AML-193 (cell line): ENCODE measurements at places on chromosomes 4 and X.

DNA sequence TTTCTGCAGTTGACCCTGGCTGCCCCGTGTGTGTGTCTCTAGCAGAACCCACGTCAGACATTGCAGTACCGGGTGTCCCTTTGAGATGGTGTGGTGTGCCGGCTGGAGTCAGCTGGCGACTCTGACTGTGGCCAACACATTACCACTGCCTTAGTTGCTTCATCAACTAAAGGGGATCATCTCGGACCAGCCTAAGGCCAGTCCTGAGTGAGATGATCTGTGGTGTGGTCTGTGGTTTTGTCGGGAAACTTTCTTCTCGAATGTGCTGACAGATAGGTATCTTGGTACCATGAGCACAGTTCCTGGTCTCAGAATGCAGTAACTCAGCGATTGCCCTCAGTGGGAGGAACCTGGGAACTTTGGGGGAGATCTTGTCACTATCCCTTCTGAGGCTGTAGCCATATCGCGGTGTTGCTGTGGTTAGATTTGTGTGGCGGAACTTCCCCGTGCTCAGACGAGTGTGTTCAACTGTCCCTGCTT lies 15.8 kb downstream of the TBC1D14 start:
- DNase-seq = peak; percentile 70

GRCh38 chrX:17644001-17644400 lies 93.3 kb upstream of the SCML1 start:
- DNase-seq = no peak

DNA sequence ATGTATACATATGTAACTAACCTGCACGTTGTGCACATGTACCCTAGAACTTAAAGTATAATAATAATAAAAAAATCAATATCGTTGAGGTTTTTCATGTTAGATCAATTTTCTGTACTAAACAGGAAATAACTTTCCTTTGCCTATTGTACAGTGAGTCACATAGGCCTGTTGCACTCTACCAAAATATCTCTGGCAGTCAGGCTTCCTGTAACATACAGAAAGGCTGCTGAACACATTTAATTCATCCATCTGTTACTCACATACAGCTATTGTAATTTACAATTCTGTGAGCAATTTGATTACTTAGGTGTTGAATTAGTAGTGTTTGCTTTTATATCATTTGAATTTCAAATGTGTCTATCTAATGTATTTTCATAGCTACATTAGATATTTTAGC lies 427.8 kb downstream of the TMA16 start:
- no peak for DNase-seq

- no peak for DNase-seq
These were observed 294.1 kb downstream of the ARHGAP10 start for GRCh38 chr4:148025981-148026380.

GRCh38 chr4:116391020-116391419 lies 694.4 kb downstream of the TRAM1L1 start:
- DNase-seq = no peak

- no peak for DNase-seq
These were observed 457.9 kb downstream of the BCOR start for GRCh38 chrX:39639871-39640270.

- DNase-seq = peak; percentile 49
These were observed 30.4 kb downstream of the CFAP299 start for GRCh38 chr4:80365928-80366327.

- DNase-seq = no peak
These were observed 49.5 kb downstream of the HTRA3 start for GRCh38 chr4:8319061-8319460.

- no peak for DNase-seq
These were observed 49.7 kb downstream of the ATP8A1 start for GRCh38 chr4:42607011-42607726.

- no peak for DNase-seq
These were observed 32.5 kb downstream of the HTRA3 start for GRCh38 chr4:8301851-8302730.

GRCh38 chrX:54824722-54825121 lies 17.2 kb downstream of the MAGED2 start:
- DNase-seq = no peak

- DNase-seq = no peak
These were observed 407 bp downstream of the IL13RA1 start for GRCh38 chrX:118727686-118728339.

- DNase-seq = peak; percentile 21
These were observed 14.6 kb downstream of the RAB9B start for GRCh38 chrX:103817502-103817901.

- no peak for DNase-seq
These were observed 168.5 kb downstream of the IL15 start for GRCh38 chr4:141804836-141805235.

- no peak for DNase-seq
These were observed 104.9 kb upstream of the GIMD1 start for GRCh38 chr4:106473515-106473914.

DNA sequence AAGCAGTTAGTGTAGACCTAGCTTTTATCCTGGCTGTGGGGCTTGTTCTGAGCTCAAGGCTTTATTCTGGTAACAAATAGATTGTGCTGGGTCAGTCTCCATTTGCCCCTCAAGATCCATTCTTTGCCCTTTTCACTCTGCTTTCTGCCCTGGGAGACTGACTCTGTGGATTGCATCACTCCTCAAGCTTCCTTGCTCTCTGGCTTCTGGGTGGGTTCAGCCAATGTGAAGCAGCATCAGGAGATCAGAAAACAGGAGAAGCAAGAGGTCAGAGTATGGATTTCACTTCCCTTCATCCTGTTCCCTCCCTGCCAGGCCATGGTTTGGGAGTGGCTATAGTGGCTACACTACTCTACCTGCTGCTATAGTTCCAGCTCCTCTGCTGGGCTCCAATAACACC lies 184.1 kb upstream of the NDP start:
- no peak for DNase-seq

DNA sequence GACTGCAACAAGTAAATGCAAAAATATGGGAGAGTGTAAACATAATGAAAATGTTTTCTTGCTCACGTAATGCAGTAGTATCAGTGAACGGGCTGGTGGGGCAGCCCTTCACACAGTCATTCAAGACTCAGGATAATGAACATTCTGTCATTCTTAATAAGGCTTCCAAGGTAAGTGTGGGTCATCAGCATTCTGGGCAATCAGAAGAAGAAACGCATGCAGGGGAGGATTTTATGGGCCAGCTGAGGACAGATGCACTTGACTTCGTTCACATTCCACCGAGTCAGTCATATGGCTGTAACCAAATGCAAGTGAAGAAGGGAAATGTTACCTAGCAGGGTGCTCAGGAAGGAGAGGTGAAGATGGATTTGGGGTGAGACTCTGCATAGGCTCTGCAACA lies 68.0 kb upstream of the MAP9 start:
- no peak for DNase-seq

- no peak for DNase-seq
These were observed 39.3 kb upstream of the CXCL8 start for GRCh38 chr4:73701116-73701515.

GRCh38 chr4:113977526-113977855 lies 2.0 kb downstream of the ARSJ start:
- no peak for DNase-seq

DNA sequence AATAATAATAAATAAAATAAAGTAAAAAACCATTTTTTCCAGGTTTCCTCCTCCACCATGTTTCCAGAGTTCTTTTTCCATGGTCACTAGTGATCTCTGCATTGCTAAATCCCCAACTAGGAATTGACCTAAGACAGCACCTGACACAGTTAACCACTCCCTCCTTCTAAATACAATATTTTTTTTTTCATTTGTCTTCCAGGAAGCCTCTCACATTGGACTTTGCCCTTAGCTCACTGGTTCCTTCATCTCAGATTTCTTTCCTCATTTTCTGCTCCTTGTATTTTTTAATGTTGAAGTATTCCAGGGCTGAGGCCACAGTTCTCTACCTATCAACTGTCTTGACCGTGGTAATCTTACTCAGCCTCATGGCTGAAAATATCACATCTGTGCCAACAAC lies 187.3 kb upstream of the FAM241A start:
- no peak for DNase-seq

DNA sequence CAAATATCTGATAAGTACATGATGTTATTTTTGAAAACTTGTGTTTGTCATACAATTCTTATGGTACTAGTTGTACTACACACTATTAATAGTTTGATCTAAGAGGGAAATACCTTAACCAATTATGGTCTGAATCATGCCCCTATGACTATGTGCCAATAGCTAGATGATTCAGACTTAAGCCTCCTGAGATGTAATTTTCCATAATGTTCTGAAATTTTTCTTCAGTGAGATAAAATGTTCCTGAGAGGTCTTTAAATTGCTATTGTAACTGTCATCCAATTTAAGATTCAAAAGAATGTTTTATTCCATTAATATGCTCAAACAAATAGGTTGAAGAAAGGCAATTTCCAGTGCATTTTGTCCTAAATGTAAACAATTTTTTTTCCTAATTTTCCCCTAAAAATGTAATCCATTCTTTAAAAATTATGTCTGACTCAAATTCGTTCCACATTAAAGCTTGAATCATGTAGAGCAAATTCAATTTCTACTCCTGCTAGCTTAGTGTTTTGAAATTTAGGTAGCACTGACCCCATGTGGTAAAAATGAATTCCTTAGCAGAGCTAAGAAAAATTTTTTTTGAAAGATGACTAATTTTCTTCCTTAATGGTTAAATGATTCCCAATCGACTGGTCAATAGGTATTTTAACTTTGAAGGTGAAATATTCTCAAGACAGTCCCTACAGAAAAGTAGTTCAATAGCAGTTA lies 49.1 kb downstream of the APOOL start:
- DNase-seq = no peak

DNA sequence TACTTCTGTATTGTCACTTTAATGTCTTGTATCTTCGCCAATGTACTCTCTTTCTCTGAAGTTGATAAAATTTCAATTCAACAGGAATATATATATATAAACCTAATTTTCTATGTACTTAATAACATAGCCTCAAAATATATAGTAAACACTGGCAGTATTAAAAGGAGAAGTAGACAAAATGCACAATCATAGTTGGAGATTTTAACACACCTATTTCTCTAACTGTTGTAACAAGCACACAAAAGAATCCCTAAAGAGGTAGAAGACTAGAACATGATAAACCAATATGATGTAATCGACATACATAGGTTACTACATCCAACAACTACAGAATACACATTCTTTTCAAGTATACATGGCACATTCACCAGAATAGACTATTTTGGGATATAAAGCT lies 65.5 kb downstream of the ZNF81 start:
- peak; percentile 1 for DNase-seq

- DNase-seq = no peak
These were observed 144.9 kb downstream of the SPANXA1 start for GRCh38 chrX:141439651-141440050.

DNA sequence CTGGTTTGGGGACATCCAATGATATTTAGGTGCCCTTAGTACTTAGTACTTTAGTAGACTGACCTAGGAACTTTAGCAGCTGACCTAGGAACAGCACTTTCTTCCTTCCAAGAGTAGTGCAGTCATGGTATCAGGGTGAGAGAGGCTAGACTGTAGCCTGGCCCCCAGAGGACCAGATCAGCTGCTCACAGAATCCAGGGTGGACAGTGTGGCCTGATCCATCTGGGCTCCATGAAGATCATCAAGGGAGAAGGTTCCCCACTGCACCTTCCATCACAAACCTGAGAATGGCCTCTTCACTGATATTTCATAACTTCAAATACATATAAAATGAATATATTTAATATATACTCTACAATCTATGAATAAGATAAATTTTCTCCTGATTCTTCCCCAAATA lies 59.0 kb upstream of the TLR3 start:
- DNase-seq = no peak

- no peak for DNase-seq
These were observed 580 bp upstream of the MMGT1 start for GRCh38 chrX:135974279-135974856.

DNA sequence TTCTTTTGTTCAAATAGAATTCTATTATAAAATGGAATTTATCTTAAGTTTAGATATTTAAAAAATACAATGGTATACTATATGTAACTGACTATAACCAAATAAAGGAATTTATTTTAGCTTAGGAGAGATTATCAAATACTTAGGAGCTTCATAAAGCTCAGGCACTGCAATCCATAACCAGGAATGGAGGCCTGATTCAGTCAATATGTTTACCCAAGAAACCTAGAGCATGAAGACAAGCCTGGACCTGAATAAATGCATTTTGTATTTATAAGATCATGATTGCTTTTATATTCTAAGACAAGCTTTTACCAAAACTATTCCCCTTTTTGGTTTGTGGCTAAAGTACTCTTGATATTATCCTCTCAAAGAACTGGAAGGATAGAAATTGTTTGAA lies 742.6 kb downstream of the FAT4 start:
- DNase-seq = no peak

DNA sequence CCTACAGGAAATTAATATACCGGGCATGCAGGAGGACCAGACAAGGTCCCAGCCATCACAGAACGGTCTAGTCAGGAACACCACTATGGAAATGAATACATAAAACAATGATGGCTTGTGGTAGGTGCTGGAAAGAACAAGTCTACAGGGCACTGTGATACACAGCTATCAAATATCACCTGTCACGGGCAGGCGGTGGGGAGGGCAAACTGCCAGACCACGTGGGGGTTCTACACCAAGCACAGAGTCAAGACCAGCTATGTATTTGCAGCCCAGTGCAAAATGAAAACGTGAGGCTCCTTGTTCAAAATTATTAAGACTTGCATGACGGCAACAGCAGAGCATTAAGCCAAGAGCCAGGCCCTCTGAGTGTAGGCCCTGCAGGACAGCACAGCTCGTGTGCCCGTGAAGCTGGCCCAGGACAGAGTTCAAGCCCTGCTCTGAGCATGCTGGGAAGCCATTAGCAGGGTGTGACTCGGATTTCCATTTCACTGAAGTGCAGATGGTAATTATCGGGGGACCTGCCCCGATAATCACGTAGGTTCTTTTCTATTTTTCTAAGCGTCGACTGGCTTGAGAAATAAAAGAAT lies 83.6 kb downstream of the JAKMIP1 start:
- DNase-seq = no peak

DNA sequence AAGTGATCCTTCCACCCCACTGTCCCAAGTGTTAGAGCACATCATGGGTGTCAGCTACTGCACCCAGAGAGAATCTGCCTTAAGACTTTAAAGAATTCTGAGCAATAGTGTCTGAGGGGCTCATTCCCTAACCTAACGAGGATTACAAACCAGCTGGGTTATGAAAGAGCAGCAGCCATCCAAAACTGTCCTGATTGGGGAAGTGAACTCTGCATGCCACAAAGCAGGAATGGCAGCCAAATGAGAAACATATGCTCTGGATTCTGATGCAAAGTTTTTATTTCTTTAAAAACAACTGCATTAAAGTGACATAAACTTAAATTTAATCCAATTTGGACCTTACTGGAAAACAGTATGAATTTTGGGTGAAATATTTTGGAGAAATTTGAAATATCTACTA lies 103.2 kb downstream of the ANXA3 start:
- no peak for DNase-seq
